Trophoblast cell (in vitro differentiated cells and primary cell): ENCODE measurements at places on chromosomes 7 and 10.

DNA sequence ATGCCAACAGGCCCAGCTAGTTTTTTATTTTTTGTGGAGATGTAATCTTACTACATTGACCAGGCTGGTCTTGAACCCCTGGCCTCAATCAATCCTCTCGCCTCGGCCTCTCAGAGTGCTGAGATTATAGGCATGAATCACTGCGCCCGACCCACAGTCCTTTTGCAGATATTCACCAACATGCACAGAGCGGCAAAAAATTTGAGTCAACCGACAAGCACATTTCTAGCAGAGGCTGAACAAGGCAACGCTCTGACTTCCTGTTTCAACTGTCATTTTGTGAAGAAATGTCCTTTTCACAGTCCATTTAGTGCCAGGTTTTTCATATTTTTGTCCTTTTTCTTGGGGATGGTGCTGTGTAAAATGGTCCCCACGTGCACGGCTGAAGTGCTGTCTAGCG lies 71.1 kb upstream of the KAT6B start:
- no peak for DNase-seq

GRCh38 chr10:24893127-24893526 lies 59.3 kb downstream of the PRTFDC1 start:
- DNase-seq, result no peak

GRCh38 chr10:85720931-85721590 lies 645.5 kb downstream of the GRID1 start:
- DNase-seq, result no peak

DNA sequence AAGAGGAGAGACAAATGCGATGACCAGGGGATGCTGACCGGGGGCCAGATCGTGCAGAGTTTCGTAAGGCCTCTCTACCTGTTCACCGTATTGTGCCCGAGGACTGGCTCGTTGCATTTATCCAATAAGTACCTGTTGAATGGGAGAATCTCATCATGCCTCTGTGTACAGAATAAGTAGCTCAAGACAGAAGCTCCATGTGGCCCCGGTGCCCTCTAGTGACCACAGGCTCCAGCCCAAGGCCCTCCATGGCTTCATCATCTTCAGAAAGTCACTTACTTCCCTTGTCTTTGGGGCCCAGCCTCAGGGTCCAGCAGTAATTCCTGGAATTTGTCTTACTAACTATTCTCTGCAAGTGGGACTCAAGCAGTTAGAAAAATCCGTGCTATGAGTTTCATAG lies 151.0 kb downstream of the CHN2 start:
- DNase-seq, result peak; percentile 71

DNA sequence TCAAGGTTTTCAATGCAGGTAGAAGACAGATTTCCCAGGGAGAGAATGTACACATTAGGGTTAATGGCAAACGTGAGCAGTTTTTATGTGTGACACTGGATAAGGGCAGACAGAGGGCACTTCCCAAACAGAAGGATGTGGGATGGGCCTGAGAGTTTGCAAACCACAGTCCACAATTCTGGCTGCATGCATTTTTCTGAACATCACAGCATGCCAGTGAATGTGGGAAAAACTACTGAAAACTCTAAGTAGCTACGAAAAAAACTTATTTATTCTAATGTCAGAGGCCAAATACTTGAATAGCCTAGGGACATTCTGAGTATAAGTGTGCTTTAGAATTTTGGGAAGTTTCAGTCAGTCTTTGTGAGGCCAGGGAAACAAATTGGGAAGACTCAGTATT lies 145.9 kb downstream of the NRCAM start:
- DNase-seq, result no peak

GRCh38 chr7:130379921-130380860 lies at the start of gene CPA1:
CPA1 (plus strand) TSS chr7:130380494; CDS start chr7:130380521, 27 bp downstream.
- no peak for DNase-seq

DNA sequence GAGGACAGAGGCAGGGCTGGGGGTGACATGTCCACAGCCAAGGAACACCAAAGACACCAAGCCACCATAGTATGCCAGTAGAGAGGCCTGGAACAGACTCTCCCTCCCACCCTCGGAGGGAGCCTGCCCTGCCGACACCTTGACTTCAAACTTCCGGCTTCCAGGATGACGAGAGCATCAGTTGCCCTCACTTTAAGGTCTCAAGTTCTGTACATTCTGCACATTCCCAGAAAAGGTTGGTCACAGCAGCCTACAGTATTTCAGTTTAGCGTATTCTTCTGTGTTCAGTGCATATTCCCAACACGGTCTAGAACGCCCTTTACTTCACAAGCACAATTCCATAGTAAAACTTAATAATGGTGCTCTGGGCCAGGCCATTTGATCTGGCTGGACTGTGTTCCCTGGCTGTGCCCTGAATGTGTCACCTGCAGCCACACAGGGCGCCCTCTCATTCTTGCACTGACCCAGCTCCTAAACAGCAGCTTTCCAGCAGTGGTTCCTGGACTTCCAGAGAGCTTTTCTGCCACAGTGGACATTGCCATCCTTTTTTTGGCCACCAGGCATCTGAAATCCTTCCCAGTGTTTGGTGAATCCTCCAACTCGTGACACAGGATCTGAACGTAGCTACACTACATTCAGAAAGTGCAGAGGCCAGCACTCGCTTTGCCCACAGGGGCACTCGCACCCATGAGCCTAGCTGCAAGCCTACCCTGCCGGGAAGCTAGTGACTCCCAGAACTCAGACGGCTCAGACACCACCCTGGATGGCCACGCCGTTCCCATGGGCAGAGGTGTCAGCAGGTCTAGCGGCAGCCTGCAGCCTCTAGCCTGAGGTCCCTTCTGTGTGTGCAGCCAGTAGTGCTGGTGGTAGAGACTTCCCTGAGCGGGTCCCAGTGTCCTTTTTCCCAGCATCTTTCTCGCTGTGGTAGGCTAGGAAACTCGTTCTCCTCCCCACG lies 36.4 kb upstream of the INSIG1 start:
- DNase-seq, result peak; percentile 79

GRCh38 chr10:29533696-29534285 lies 101.0 kb downstream of the SVIL start:
- DNase-seq, result no peak

GRCh38 chr7:116633131-116633988 lies 38.6 kb upstream of the MET start:
- peak; percentile 70 for DNase-seq

DNA sequence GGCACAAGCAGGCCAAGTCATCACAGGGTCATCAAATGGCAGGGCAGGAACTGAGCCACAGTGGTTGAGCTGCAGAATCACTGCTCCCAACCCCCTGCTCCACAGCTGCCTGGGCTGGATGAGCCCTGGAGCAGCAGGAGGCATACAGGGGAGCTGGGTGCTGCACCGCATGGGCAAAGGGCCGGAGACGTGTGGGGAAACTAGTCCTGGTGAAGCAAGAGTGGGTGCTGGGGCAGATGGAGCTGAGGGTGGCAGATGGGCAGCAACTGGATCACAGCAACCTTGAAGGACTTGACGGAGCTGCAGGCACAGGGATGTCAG lies 16.0 kb upstream of the VOPP1 start:
- DNase-seq, result no peak

DNA sequence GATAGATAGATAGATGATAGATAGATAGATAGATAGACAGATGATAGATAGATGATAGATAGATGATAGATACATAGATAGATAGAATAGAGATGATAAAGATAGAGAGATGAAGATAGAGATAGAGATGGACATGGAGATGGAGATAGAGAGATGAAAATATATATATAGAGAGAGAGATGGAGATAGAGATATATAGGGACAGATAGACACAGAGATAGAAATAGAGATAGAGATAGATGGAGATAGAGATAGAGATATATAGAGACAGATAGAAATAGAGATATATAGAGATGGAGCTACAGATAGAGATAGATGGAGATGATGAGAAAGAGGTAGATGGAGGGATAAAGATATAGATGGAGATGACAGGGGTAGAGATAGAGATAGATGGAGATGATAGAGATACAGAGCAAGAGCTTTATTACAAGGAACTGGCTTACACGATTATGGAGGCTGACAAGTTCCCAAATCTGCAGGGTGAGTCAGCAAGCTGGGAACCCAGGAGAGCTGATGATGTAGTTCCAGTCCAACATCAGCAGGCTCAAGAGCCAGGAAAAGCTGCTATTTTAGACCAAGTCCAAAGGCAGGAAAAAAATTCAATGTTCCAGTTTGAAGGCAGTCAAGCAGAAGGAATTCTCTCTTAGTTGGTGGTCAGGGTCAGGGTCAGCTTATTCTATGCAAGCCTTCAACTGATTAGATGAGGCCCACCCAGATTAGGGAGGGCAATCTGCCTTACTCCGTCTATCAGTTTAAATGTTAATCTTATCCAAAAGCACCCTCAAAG lies 37.1 kb downstream of the CAV1 start:
- DNase-seq, result no peak

DNA sequence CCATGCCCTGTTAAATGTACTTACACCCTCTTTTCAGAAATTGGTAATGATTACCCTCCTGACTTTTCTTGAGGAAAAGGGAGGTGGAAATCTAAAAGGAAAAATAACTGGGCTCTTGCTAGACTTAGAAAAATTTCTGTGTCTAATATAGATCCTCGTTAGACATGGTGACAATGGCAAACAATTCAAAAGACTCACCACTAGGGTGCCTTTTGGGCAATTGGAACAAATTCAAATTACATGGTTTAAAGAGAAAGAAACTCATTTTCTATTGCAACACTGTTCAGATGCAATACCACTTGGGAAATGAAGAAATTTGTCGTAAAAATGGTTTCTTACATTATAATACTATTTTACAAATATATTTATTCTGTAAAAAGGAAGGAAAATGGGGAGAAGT lies 950.1 kb downstream of the GRM8 start:
- no peak for DNase-seq
